Epithelial cell of proximal tubule (primary cell): ENCODE measurements at places on chromosomes 6 and 20.

- no peak for DNase-seq
Measured at GRCh38 chr6:166662690-166663089, 35.6 kb upstream of the RPS6KA2 start.

- no peak for DNase-seq
Measured at GRCh38 chr6:109299265-109299607, 83.0 kb downstream of the CD164 start.

- no peak for DNase-seq
Measured at GRCh38 chr20:1357921-1358671, 29.2 kb upstream of the SDCBP2 start.

DNA sequence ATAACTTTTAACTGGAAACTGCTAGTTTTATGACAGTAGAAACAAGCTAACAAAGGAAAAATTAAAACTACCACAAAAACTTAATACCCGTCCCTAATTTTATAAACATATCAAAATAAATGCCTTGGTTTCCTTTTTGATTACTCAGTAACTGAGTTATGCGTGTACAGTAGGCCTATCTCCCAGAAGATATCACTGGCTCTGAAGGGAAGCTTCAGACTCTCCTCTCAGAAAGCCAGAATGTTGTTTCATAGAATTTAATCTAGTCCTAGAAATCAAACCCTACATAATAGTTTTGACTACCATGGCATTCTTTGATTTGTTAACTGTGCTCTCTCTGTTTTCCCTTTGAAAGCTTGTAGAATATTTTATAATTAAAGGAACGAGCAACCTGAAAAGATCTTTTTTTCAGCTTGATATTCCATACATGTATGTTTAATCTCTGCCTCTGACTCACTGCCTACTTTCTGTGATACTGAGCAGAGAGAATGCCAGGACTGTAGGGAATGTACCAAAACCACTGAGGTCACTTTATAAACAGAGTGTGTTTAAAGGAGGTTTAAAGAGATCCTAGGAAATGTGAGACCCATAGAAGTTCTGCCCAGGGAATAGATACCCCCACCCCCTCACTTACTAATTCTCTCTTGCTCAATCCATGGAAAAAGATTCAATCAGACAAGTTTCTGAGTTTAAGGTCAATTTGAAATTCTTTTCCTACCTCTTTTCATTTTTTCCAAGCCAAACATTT lies 311.5 kb downstream of the HDGFL1 start:
- DNase-seq: peak; percentile 97

DNA sequence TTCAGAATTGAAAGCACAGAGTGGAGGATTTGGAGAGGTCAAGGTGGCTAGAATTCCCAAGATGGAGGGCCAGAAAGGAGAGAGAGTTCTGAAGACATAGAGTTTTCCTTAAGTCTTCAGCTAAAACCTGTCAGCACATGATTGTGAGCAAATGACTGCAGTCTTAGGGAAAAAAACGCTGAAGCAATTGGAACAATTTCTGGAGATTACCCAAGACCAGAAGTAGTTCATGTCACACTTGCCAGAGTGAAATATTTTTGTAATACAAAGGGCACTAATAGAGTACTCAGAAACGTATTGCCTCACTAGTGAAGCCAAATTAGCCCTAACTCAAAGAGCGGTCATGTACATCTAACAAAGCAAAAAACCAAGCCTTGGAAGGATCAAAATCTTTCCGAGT lies 541.3 kb upstream of the MARCKS start:
- DNase-seq: no peak

DNA sequence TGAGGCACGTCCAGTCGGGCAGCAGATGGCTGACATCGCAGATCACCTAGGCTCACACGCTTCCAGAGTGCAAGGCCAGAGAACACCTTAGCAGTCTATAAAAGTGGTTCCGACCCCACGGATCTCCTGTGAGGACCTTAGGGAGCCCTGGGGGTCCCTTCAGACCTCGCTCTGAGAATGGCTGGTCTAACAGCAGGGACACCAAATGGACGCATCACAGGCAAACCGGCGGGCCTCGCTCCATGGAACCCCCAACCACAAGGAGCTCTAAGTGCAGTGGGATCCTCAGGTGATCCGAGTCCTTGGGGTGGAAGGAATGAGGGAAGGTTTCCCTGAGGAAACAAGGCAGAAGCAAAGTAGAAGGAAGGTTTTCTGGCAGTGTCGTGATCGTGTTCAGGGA lies 135.4 kb downstream of the SMOC2 start:
- DNase-seq: no peak

GRCh38 chr6:152094992-152095592 lies 287.6 kb downstream of the ESR1 start:
- peak; percentile 89 for DNase-seq

DNA sequence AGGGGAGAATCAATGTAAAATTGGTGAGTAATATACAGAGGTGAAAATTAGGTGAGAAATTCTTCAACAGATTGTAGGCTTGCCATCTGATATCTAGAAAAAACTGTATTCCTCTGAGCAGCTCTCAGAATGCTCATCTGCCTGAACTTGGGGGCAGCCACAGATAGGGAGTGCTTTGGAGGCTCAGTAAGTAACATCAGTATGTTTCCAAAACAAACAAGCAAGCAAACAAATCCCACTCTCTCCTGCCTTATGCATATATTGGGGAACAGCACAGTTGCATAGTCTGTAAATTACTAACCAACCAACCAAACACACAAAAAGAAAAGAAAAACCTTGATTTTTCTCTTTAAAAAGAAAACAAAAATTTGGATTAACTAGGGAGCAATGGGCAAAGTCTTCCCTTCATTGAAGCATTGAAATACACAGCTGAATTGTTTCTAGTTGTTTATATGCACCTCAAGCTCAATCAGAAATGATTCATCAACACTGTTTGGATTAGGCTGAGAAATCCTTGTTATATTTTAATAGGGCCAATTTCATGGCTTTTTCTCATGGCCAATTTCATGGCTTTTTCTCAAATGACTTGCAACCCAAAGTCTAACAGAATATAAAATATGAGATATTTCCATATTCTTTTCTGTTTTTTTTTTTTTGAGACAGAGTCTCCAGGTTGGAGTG lies 50.1 kb upstream of the DEK start:
- DNase-seq: peak; percentile 33

DNA sequence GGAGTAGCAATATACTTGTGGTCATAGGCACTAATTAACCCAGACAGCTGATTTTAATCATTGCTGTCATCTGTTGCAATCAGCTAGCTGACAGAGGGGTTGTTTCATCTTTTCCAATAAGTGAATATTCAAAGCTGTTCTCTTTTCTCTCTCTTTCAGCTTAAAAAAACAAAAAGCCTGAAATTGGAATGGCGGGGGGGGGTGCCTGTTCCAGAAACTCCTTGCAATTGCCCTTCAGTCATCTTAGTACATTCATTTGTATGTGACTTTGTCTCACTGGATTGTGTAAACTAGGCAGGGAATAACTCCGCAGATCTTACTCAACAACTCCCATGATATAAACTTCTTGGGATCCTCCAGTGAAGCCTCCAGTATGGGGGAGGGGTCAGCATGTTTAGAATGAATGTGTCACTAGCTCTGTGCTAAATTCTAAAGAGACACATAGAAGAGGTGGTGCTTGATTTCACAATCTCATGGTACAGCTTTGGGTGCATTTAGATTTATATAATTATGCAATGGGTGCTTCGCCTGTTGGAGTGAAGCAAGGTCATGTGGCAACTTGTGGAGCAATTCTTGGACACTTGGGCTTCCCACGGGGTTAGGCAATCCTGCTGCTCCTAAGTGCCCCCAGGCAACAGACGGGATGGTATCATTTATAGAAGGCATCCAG lies 40.1 kb downstream of the SLC24A3 start:
- no peak for DNase-seq

- DNase-seq: no peak
Measured at GRCh38 chr6:99186417-99186816, 163.1 kb downstream of the FAXC start.

- DNase-seq: no peak
Measured at GRCh38 chr6:125952764-125953501, 3.6 kb upstream of the HINT3 start.

DNA sequence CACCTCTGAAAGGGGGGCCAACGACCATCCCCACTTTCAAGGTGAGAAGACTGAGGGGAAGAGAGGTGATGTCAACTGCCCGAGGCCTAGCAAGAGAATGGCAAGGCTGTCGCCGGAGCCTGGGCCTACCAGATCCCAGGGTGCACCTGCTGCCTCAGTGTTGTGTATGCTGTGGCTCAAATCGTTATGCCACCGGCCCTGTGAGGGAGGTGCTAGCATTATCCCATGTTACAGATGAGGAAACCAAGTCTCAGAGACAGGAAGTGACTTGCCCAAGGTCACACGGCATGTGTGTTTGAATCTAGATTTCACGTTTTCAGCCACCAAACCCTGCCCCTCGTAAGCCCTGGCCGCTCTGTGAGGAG lies 152.5 kb downstream of the CEBPB start:
- DNase-seq: no peak

GRCh38 chr6:11969092-11969491 lies 43.0 kb upstream of the HIVEP1 start:
- no peak for DNase-seq

GRCh38 chr6:30957716-30958115 lies 16.9 kb downstream of the MUCL3 start:
- no peak for DNase-seq

DNA sequence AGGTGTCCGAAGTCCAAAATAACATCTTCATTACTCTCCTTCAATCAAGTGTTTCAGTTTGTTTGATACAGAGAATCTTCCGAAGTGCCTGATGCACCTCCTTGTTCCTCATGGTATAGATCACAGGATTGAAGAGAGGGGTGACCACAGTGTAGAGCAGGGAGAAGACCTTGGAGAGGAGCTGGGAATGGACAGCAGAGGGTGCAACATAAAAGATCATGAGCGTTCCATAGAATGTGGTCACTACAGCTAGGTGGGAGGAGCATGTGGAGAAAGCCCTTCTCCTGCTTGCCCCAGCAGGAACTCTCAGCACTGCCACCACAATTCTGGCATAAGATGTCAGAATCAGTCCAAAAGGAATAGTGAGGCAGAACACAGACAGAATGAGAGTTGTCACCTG lies 11.9 kb downstream of the OR12D1 start:
- no peak for DNase-seq

- no peak for DNase-seq
Measured at GRCh38 chr6:13766201-13766634, 48.1 kb downstream of the MCUR1 start.

- no peak for DNase-seq
Measured at GRCh38 chr20:11867291-11867919, 50.3 kb upstream of the BTBD3 start.

DNA sequence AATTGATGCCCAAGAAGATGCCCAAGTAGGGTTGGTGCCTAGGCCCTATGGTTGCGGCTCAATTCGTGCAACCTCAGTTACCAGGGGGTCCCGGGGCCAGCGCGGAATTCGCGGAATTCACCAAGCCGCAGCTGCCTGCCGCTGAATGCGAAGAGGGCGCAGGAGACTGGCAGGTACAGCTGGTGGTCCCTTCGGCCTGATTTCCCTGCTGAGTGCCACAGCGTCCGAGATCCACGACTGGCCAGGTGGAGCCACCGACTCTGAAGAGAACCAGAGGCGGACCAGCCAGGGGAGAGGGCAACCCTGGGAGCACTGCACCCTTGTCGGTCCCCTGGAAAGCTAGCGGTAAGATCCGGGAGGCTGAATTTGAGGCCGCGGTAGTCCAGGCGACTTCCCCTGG lies 6.8 kb upstream of the TFAP2D start:
- DNase-seq: no peak

DNA sequence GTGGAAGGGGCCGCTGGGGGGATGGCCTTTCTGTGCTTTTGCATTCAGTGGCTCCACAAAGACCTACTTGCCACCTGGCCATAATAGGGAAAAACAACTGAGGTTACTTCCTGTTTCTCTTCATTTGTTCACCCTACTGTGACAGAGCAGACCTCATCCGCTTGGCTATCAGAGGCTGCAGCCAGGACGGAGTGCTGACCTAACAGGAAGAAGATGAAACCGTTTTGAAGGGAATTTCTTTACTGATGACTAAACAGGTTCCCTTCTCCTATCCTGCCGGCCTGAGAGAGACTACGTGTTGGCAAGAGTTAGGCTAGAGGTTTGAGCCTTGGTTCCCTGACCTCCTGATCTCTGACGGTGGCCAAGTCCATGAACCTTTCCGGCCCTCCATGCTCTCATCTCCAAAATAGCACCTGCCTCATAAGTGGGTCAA lies 21.3 kb downstream of the PRR18 start:
- peak; percentile 6 for DNase-seq

DNA sequence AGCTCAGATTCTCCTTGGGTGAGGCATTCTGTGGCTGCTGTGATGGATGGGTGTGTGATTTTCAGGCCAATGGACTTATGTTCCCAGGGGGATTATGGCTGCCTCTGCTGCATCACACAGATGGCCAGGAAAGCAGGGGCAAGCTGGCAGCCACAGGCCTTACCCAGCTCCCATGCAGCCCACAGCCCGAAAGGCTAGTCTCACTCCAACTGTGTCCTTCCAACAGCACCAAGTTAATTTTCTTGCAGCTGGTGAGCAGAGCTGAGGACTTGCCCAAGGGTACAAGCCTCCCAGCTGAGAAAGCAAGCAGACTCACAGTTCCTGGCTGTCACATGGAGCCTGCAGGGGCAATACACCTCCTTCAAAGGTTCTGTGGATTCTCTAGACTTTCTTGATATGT lies 155.2 kb upstream of the KHDRBS2 start:
- no peak for DNase-seq

DNA sequence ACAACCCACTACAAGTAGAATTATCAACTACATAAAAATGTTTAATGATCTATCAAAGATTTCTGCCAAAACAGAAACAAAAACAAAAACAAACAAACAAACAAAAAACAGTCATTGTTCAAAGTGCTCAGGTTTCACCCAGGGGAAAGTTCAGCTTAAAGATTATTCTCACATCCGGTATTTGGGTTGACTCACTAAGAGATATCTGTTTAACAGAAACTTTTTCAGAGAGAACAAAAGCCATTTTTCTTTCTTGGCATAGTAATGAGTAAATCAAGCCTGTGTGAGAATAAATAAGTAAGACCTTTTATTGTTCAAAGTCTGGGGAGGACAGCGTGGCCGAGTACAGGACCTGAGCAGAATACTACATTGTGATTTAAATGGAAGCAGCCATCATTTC lies 143.6 kb downstream of the RCAN2 start:
- no peak for DNase-seq
